Astrocyte (in vitro differentiated cells and primary cell): ENCODE measurements at places on chromosomes 3 and 15. TPM values are rescaled to one million over a fixed set of nuclear protein-coding genes. Genes with fewer than 3 reads are reported as not detected.

PTPRG gene
- 37.8 and 39.6 TPM in 2 replicates for total RNA-seq

DPPA2 gene
- total RNA-seq = 0.48 and 0.89 TPM in 2 replicates

TLR9 gene
- 0.25 and 0.36 TPM in 2 replicates for total RNA-seq

CCDC12 gene
- total RNA-seq = 26.2 and 29.0 TPM in 2 replicates

GHRL gene
- total RNA-seq = not detected in 2 replicates

ATP13A4 gene
- 0.34 and 0.70 TPM in 2 replicates for total RNA-seq

KLF15 gene
- 0.29 and 0.34 TPM in 2 replicates for total RNA-seq

- no peak for DNase-seq
Measured at GRCh38 chr3:150933473-150933995, 28.3 kb upstream of the MINDY4B start.

- no peak for DNase-seq
Measured at GRCh38 chr3:141201122-141201521, 30.5 kb upstream of the PXYLP1 start.

GRCh38 chr3:29381595-29381994 is 100.7 kb downstream of the RBMS3 start:
- peak; percentile 39 for DNase-seq

DNA sequence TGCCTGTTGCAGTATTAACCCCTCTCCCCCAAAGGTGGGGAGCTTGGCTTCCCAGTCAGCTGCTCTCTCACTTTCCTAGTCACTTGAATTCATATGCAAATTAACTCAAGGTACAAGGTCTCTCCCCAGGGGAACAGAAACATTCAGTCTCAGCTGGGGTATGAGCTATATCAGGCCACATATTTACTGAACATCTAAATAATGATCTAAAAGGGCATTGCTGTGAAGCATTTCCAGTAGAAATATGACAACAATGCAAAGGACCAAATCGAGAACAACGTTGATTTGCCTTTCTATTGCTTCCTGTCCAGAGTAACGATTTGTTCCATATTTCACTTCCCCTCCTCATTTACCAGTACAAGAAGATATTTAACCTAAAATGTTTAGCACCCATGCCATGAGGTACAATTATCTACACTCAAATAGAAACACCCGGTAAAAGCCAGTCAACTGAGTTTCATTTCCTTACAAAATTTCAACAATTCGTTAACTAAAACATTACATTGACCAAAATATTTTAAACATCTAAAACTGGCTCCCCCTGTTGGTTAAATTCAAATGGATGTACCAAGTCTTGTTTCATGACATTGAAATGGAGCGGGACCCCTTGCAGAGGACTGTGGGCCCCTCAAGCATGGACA is 36.5 kb upstream of the KLHL6 start:
- DNase-seq = no peak

DNA sequence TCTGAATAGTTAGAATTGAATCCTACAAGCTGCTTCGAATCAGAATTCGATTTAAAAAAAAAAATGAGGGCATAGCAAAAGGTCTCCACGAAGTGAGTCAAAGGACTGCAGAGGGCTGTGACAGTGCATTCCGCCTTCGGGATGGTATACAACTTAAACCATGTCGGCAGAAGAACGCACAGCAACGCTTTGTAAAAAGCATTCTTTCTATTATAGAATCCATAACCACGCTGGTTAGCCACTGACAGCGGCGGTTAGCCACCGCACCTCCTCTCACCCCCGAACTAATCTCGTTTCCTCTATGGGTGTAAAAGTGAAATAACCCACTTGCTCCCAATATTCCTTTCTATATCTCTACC is 664 bp upstream of the PIK3CA start:
- no peak for DNase-seq

- peak; percentile 25 for DNase-seq
Measured at GRCh38 chr3:152574461-152575079, 260.4 kb upstream of the P2RY1 start.

GRCh38 chr15:58555162-58556027 is 123.6 kb downstream of the LIPC start:
- no peak for DNase-seq

- DNase-seq = no peak
Measured at GRCh38 chr3:151462278-151462780, 1.5 kb upstream of the IGSF10 start.

- DNase-seq = peak; percentile 38
Measured at GRCh38 chr3:151091685-151092345, 6.4 kb downstream of the MED12L start.

DNA sequence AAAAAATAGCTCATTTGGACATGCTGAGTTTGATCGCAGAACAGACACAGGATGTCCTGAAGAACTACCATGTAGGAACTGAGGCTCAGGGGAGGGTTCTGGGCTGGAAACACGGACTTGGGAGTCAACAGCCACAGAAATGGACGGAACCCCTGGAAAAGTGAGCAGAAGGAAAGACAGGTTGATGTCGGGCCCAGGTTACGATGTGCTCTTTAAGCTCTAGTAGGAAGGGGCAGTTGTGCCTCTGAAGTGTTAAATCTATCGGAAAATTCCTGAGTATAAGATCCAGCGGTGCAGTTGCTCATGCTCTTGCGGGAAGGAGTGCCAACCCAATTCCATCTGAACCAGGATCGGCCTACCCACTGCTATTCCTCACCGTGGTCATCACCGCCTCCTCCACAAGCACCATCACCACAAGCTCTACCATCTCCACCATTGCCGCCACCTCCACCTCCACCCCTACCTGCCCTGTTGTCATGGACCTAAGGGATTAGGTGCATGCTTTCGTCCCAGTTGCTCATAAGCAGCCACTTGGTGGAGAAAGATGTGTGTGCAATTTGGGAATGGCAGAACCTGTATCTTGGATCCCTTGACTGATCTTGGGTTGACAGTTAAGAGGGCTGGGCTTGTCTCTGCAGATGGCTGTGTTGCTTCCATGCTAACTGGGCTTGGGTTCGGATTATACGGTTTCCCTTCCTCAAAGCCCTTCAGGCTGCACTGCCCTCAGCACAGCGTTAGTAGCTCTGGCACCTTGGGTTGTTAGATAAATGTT is 108.5 kb downstream of the ASB7 start:
- no peak for DNase-seq
